Neural crest cell (in vitro differentiated cells): ENCODE measurements at places on chromosomes 7 and 10.

GRCh38 chr7:29894256-29894655 is 87.9 kb downstream of the WIPF3 start:
- no peak for DNase-seq

- no peak for DNase-seq
Measured at GRCh38 chr10:3981300-3981699, 196.3 kb upstream of the KLF6 start.

DNA sequence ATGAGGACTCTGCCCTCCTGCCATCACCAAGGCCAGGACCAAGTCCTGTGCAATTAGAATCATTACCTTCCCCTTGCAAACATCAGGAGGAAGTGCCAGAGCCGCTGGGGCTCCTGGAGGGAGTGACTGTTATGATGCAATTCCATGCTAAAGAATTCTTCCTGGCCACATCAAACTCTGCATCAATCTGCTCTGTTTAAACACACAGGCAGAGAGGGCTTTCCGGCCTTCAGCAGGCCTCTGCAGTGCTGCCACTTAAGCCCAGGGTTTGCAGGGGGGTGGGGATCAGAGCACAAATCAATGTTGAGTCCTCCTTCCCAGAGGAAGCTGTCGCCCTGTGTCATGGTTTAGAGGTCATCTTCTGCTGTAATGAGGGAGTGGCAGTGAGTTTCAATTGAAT is 58.1 kb downstream of the CTBP2 start:
- DNase-seq, result no peak

GRCh38 chr7:32489788-32490126 is 423 bp downstream of the LSM5 start:
- no peak for DNase-seq

DNA sequence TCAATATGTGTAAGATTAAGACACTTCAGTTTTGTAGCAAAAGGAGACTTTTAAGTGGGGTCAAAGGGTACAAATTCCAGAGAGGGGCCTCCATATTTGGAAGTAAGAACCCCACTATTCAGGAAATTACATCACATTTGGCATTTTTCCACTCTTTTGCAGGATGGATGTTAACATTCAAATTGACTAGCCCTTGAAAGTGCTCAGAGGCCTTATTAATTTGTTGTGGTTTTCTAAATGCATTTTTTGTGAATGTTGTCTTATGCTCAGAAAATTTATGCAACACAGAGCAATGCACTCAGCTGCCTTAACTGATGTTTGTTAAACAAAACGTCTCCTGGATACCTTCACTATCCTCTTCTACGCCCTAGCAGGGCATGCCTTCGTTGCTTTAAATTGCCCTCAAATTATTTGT is 50.9 kb upstream of the PDLIM1 start:
- DNase-seq, result no peak

GRCh38 chr10:100469756-100470155 is 6.9 kb downstream of the WNT8B start:
- no peak for DNase-seq
